ENCODE measurements at places on chromosomes 5 and 9.

DNA sequence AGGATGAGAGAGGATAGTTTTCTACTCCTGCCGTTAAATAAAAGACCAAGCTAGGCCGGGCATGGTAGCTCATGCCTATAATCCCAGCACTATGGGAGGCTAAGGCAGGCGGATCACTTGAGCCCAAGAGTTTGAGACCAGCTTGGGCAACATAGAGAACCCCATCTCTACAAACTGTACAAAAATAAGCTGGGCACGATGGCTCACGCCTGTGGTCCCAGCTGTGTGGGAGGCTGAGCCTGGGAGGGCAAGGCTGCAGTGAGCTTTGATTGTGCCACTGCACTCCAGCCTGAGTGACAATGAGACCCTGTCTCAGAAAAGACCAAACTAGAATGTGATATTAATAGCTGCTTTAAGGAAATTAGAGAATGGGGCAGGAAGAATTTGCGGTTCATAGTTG lies 158.4 kb downstream of the NIPBL start:
- no peak for DNase-seq

GRCh38 chr5:172635038-172635437 lies 6.0 kb upstream of the NEURL1B start:
- DNase-seq = no peak

DNA sequence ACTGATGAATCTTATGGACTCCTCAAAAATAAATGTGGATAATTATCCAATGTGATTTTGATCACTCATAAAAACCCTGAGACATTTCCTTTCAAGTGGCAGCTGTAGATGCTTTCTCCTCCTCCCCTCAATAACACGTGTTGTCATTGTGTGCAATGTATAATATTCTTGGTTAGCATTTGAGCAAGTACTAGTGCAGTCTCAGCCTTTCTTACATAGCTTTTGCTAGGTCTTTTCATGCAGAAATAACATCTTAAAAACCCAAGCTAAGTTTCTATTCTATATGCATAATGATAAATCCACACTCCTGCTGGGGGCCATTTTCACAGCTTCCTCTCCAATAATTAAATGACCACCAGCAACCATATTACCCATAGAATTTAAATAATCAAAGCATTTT lies 1835.2 kb upstream of the NUDT12 start:
- DNase-seq = no peak

- DNase-seq = no peak
Measured at GRCh38 chr5:43497311-43498104, 13.8 kb upstream of the TMEM267 start.

GRCh38 chr9:121324316-121324715 lies 45.7 kb downstream of the STOM start:
- DNase-seq = no peak
